ENCODE measurements at places on chromosomes 6 and 20.
A peak's percentile ranks its signal among the peaks of the same experiment; 100 is the strongest.

GRCh38 chr20:35328689-35329088, 36.5 kb upstream of the FAM83C start:
- no peak overlapping the region for H3K27ac ChIP-seq
- no peak for DNase-seq
- no peak overlapping the region for H3K4me3 ChIP-seq
- H3K4me1 ChIP-seq, result peaks cover 4% of the 10 kb centered on the region

DNA sequence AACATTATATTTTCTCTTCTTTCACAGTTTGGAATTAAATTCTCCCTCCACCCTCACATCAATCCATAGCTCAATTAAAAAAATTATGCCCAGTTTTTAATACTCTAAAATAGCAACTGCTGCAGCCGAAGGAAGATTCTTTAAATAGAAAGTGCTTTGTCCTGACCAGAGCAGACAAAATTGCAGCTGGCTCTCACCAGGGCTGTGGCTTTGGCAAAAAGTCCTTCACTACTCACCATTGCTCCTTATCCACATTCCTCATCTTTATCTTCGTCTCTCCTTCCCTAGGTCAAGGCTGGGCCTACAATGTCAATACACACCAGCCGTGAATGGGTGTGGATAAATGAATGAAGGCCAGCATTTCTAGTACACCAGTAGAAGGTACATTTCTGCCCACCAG, 107.9 kb upstream of the VGLL2 start:
- H3K36me3 ChIP-seq, result no peaks in the 10 kb centered on the region
- no peak for DNase-seq
- H3K4me3 ChIP-seq, result no peak overlapping the region
- H3K27ac ChIP-seq, result no peak overlapping the region
- no peaks in the 10 kb centered on the region for H3K4me1 ChIP-seq

DNA sequence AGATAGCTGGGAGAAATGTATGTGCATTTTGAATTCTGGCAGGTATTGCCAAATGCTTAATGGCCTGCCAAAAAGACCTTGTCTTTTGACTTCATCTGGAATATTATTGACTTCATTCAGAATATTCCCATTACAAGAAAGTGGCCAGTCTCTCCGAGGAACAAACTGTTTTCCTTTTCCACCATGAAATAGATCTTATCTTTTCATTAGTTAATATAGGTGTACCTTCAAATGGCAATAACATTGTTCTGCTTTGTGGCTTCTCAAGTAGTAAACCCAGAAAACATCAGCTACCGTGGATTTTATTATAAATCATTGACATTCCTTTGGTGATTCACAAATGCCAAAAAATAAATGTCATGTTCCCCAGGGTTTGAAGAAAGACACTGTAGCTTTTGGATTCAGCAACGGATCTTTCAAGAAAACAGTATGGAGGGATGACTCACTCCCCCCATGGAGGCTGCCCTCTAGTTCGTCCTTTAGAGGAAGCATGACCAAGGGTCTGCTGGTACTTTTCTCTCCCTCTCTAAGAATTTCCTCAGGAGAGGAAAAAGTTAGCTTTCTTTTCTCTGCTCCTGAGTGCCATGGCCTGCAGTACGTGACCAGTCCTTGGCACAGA, 1.1 kb upstream of the RNF182 start:
- peaks cover 7% of the 10 kb centered on the region for H3K27me3 ChIP-seq
- H3K27ac ChIP-seq, result no peak overlapping the region
- H3K4me1 ChIP-seq, result peaks cover 12% of the 10 kb centered on the region
- H3K4me3 ChIP-seq, result peak overlapping the region; percentile 73

- no peaks in the 10 kb centered on the region for H3K36me3 ChIP-seq
- H3K27me3 ChIP-seq, result peaks cover 6% of the 10 kb centered on the region
- H3K27ac ChIP-seq, result no peak overlapping the region
- peaks cover 8% of the 10 kb centered on the region for H3K4me1 ChIP-seq
- DNase-seq, result no peak
Observed at GRCh38 chr20:3067139-3068014, 4.0 kb upstream of the OXT start.

DNA sequence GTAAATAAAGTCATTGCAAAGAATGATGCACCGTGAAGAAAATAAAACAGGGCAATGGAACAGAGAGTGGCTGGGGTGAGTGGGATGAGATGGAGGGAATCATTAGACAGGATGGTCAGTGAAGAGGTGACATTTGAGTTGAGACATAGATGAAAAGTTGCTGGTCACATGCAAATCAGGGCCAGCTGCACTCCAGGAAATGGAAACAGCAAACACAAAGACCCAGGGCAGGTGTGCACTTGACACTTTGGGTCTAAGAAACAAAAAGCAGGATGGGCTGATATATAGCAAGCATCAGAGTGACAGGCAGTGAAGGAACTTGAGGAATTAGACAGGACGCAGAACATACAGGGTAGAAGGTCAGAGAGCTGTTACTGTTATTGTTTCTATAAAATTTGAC, 171.5 kb upstream of the RIPOR2 start:
- no peaks in the 10 kb centered on the region for H3K27me3 ChIP-seq
- H3K36me3 ChIP-seq, result peaks cover 37% of the 10 kb centered on the region
- no peak overlapping the region for H3K4me3 ChIP-seq
- peaks cover 2% of the 10 kb centered on the region for H3K4me1 ChIP-seq
- no peak overlapping the region for H3K27ac ChIP-seq

DNA sequence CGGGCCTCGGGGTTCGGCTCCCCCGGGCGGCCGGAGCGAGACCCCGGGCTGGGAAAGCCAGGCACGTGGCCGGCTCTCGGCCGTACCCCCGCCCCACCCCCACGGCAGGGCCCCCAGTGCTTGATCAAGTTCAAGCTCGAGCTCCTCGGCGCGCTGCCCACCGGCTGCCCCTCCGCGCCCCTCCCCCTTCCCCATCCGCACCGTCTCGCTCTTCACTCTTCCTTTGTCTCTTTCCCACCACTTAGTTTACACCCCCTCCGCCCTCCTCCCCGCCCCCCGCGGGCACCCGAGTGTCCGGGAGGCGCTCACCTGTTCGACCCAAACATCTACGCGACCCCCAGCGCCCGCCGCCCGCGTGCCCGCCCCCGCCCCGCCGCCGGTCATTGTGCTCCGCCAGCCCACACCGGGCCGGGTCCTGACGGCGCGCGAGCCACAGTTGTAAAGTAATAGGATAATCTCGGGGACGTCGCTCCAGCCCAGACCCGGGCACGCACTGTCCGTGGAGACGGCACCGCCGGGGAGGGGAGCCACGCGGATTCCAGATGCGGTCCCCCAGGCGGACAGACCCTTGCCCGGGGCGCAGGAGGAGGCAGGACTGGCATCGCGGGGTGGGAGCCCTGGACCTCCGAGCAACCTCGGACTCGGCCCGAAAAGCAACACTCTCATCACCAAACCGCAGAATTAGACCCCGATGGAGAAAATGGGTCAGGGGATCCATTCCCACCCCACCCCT, 100.7 kb downstream of the NOL4L start:
- H3K4me1 ChIP-seq, result peaks cover 7% of the 10 kb centered on the region
- H3K4me3 ChIP-seq, result peak overlapping the region; percentile 90
- H3K27ac ChIP-seq, result peak overlapping the region; percentile 44
- no peaks in the 10 kb centered on the region for H3K36me3 ChIP-seq

DNA sequence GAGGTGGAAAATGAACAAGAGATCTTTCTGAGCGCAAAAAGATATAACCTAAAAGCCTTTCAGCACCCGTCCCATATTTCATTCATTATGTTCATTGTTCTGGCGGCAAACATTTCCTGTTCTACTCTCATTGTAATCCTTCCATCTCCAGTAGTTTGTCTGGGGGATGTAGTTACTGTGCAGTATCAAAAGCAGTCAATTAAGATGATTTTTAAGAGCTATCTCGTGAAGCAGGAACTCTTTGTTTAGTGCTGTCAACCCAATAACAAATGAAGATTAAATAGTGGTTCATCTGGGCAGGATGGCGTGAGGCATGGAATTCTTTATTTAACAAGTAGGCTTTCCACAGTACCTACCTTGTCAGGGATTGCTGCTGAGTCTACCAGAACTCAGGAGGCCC, 876.7 kb downstream of the HACE1 start:
- no peaks in the 10 kb centered on the region for H3K27me3 ChIP-seq
- no peak overlapping the region for H3K27ac ChIP-seq
- no peak for DNase-seq
- H3K36me3 ChIP-seq, result no peaks in the 10 kb centered on the region

GRCh38 chr20:16701296-16701695, 28.5 kb upstream of the SNRPB2 start:
- H3K4me1 ChIP-seq, result no peaks in the 10 kb centered on the region
- DNase-seq, result no peak
- H3K4me3 ChIP-seq, result no peak overlapping the region
- no peak overlapping the region for H3K27ac ChIP-seq
- H3K36me3 ChIP-seq, result no peaks in the 10 kb centered on the region

GRCh38 chr6:129730477-129731165, 20.6 kb upstream of the ARHGAP18 start:
- H3K4me1 ChIP-seq, result no peaks in the 10 kb centered on the region
- no peak for DNase-seq
- H3K4me3 ChIP-seq, result no peak overlapping the region
- no peaks in the 10 kb centered on the region for H3K27me3 ChIP-seq
- no peak overlapping the region for H3K27ac ChIP-seq

DNA sequence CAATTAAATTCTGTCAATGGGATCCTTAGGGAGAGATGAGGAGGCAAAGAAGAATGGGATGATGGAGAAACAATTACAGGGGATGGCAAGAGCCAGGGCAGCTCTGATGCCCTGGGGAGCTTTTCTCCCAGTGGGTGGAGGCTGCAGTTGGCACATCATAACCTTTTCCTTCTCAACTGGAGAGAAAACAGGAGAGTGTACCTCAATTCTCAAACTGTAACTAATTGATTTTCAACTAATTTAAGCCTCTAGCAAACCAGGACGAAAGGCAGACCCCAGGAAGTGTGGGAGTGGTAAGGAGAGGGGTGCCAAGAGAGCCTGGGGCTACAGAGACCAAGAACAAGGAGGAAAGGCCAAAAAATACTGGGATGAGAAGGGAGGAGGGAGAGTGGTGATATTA, 5.7 kb downstream of the BMP5 start:
- H3K27ac ChIP-seq, result no peak overlapping the region
- no peaks in the 10 kb centered on the region for H3K27me3 ChIP-seq
- H3K4me3 ChIP-seq, result no peak overlapping the region
- DNase-seq, result no peak
- H3K4me1 ChIP-seq, result no peaks in the 10 kb centered on the region
